CD4-positive, alpha-beta memory T cell (primary cell): ENCODE measurements at places on chromosomes 5 and 9. TPM values are rescaled to one million over a fixed set of nuclear protein-coding genes. Genes with fewer than 3 reads are reported as not detected.

UGT3A2 gene
- not detected for total RNA-seq

CTSV gene
- not detected for total RNA-seq

HAND1 gene
- not detected for total RNA-seq

PHYHD1 gene
- 1.7 TPM for total RNA-seq

WNK2 gene
- not detected for total RNA-seq

IL17B gene
- not detected for total RNA-seq

SPINK7 gene
- total RNA-seq, result not detected

ATP10B gene
- total RNA-seq, result not detected

MTREX gene
- 82.2 TPM for total RNA-seq

ACSL6 gene
- total RNA-seq, result 51.7 TPM

EPB41L4B gene
- total RNA-seq, result not detected

UGT3A1 gene
- total RNA-seq, result not detected

OR1Q1 gene
- not detected for total RNA-seq

MLANA gene
- total RNA-seq, result not detected

DNA sequence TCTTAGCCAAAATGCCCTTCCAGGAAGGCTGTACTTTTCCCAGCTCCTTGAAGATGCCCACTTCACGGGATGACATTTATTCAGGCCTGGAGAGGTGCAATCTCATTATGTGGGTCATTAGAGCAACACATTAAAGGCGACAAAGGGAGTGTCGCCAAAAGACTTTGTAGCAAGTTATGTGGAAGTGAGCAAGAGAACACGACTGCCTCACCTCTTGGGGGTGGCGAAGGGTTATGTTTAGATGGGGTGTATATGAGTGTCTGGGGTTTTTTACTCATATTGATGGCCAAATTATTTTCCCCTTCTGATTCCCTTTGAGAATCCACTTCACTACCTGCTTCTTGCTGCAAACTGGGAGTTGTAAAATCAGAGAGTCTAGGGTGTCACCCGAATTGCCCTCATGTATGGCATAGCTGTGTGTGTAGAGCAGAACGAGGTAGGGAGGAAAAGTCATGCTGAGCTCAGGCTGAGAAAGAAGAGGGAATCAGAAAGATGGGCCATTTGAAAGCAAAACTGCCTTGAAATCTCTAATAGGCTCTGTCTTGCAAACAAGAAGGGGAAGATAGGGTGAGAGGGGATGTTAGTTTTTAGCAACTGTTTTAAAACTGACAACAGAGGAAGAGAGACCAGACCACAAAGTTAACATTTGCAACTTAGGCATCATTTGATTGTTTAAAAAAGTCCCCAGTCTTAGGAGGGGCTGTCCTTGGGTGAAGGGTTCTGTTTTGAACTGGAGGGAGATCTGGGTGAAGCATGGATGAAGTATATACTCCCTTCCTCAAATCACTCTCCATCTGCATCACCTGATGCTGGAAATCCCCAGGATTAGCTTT is 97.1 kb upstream of the IL12B start:
- DNase-seq, result no peak

GRCh38 chr5:43728581-43728980 is 125.6 kb downstream of the NNT start:
- DNase-seq, result no peak

DNA sequence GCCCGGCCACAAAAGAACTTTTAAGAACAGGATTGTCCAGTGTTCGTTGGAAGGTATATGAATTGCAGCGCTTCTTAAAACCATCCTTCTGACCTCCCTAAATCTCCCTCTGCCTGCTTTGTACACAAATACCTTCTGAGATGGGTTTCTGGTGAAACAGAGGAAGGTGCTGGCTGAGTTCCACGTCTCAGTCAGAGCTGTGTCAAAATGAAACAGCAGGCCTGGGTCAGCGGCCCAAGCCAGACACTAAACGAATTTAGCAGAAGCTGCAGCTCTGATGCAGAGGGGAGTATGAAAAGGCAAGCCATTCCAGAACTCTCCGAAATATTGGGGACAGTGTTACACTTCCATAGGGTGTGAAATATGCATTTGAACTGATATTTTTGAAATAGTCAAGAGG is 37.8 kb upstream of the CRB2 start:
- DNase-seq, result no peak

DNA sequence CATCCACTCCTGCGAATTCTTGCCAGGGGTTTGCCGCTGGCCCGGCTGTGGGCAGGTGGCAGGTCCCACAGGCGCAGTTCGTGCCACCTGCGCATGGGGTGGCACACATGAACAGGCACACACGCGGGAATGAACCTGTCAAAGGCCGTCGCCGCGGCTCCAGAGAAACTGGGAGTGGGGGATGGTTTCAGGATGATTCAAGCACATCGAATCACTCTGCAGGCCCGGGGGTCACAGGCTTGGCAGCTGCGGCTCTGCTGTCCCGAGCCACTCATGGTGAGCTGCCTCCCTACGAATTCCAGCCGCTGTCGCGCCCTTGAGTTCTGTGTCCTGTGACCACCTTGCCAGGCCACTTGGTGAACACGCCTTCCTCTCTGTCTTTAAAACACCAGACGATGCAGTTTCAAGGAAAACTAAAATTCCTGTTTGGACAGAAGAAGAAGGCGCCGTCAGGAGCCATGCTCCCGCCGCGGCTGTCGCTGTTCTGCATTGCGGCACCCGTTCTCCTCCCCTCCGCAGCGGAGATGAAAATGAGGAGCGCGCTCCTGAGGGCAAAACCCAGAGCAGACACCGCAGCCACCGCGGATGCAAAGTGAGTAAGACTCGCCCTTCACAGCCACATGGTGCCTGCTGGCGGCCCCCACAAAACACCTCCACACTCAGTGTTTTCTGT is 15.4 kb upstream of the EXOC3 start:
- no peak for DNase-seq

DNA sequence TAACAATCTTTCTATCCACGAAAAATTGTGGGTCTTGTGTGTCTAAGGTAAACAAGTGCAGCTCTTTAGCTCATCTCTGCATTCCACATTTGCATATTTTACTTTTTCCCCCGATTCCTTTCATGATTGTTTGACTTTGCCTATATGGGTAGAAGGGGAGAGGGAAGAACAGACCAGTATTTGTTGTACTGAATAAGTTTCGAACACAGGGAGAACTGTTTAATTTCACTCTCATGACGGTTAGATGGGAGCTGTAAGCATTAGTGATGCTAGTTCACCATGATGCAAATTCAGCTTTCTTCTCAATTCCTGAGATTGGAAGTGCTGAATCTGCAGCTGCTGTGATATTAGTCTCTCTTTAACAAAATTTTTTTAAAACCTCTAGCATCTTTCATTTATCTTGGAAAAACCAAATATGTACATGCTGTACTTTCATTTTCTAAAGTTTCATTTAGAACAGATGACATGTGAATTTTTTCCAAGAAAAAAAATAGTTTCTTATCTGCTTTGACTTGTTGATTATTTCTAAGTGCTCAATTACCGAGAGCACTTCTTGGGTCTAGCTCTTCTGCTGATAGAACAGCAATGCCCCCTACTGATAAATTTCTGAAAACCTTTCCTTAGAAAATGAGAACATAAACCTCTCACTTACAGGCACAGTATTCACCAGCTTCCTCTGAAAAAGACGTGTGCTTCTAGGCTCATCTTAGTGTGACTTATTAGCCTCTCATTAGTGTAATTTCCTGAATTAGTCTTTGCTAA is 149.5 kb downstream of the BAAT start:
- DNase-seq, result no peak

GRCh38 chr5:99068944-99069650 is 140.3 kb upstream of the CHD1 start:
- no peak for DNase-seq

GRCh38 chr9:70832492-70832891 is 288.9 kb downstream of the TRPM3 start:
- DNase-seq, result no peak

GRCh38 chr5:81909677-81910076 is 62.1 kb upstream of the ATG10 start:
- no peak for DNase-seq

DNA sequence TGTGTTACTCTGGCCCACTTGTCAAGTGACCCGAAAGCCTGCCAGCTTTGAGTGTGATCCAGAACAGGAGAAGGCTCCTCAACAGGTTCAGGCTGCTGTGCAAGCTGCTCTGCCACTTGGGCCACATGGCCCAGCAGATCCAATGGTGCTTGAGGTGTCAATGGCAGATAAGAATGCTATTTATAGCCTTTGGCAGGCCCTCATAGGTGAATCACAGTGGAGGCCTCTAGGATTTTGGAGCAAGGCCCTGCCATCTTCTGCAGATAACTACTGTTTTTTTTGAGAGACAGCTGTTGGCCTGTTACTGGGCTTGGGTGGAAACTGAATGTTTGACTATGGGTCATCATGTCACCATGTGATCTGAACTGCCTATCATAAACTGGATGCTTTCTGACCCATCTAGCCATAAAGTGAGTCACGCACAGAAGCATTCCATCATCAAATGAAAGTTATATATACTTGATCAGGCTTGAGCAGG is 180.8 kb downstream of the CARTPT start:
- no peak for DNase-seq

GRCh38 chr9:94913550-94913949 is 187.1 kb downstream of the AOPEP start:
- DNase-seq, result no peak

DNA sequence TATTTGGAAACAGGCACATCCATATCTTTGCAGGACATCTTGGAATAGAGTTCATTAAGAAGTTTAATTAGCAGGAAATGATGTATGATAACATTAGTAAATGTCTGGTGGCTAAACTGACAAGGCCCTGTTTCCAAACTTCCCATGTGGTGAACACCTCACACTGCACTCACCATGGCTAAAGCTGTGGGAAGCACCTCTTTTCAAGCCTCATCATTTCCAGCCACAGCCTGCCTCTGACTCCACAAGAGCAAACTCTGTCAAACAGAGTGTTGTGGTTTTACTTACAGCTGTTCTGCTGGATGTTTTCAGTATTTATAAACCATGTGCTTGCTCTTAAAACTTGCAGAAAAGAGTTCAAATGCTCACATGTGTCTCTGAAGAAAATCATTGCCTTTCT is 14.9 kb upstream of the NDUFB6 start:
- DNase-seq, result no peak

DNA sequence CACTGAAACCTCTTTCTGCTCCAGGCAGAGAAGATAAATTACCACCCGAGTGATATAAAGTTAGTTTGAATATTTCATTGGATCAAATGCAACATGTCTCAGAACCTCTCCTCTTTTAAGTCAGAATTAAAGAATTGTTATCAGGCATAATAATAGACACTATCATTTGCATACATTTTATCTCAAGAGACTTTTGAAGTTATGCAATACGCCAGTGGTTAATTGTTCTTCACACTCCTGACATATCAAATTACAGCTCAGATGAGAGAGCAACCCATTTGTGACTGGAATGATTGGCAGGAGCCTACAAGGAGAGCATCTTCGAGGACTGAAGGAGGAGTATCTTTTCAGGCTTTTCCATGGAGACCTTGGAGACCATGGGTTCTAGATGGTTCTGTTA is 452.2 kb downstream of the KDM4C start:
- DNase-seq, result no peak

DNA sequence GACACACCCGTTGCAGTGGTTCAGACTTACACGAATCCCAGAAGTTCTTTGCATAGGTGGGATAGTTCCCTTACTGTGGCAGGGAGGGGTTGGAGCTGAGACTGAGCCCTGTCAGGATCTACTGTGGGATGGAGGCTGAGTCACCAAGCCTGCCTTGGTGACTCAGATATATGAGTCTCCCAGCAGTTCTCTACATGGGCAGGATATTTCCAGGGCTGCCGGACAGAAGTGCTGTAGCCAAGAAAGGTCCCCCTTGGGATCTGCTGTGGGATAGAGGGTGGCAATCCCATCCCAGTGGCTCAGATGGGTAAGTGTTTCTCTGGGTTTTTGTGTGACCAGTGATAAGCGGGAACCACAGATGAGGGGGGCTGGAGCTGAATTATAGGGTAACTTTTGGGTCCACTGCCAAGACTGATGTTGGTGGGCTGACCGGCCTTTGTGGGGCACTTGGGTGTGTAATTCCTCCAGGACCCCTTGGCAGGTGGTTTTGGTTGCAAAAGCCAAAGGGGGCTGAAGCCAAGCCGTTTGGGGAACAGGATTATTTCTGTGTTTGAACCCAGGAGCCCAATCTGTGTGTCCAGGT is 18.7 kb downstream of the XRCC4 start:
- DNase-seq, result no peak

DNA sequence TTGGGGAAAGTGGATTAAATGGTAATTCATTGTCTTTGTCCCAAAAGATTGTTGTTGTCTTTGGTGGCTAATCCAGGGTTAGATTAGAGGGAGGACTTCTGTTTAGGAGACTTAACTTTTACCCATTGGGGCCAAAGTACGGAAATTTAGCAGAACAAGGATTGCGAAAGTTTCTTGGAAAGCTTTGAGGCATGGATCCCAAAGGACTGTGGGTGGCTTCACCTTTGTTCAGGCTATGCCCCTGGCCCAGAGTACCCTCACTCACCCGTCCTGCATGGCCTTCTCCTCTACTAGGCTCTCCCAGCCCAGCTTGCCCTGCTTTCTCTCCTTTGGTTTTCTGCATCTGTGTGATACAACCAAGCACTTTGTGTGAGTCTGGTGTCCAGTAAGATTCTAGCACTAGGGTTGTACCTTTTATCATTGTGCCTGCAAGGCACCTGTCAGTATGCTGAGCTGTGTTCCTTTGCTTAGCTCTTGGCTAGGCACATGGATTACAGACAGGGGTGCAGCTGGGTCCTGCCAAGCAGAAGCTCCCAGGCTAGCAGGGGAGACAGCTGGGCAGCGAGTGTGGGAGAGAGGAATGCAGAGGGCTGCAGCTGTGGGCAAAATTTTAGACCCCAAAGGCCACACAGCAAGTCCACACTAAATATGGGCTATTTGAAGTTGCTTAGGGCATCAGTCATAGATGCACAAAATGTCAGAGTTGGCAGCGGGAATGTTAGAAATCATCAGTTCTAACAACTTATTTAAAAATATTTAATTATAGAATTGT is 3.2 kb downstream of the PPARGC1B start:
- DNase-seq, result no peak

DNA sequence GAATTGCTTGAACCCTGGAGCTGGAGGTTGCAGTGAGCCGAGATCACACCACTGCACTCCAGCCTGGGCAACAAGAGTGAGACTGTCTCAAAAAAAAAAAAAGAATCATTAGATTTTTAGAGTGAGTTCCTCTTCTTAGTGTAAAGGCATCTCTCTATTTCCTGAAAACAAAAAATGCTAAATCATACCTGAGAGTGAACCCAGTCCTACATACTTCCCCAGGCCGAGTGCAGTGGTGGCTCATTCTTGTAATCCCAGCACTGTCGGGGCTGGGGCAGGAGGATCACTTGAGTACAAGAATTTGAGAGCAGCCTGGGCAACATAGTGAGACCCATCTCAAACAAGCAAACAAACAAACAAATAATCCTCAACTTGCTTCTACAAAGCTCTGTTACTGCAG is 38.2 kb upstream of the LPAR1 start:
- no peak for DNase-seq

- no peak for DNase-seq
These were observed 43.6 kb downstream of the SLC6A3 start for GRCh38 chr5:1401536-1402138.

DNA sequence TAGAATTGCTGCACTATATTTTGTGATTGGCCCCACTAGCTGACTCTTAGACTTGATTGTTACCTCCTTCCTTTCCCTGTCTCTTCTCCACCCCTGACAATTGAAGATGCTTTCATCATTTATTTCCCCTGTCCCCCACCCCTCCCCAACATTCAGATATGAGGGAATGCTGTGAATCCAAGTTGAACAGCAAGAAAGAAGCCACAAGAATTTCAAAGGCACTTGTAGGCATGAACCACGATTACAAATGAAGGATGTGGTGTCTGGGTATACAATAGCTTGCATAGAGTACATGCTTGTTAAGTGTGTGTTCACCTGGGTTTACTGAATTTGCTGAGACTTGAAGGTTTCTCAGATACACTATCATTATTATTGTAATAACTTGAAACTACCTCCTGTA is 78.3 kb upstream of the TRIO start:
- DNase-seq, result no peak

GRCh38 chr9:77764894-77765780 is 117.0 kb upstream of the GNA14 start:
- DNase-seq, result no peak
